ENCODE measurements at places on chromosomes 13 and 19.

- no peak for DNase-seq
Measured at GRCh38 chr13:58300224-58300623, 668.7 kb downstream of the PCDH17 start.

- DNase-seq: no peak
Measured at GRCh38 chr19:755063-755462, 4.2 kb downstream of the MISP start.

- DNase-seq: no peak
Measured at GRCh38 chr19:33248954-33249613, 23.4 kb upstream of the SLC7A10 start.

DNA sequence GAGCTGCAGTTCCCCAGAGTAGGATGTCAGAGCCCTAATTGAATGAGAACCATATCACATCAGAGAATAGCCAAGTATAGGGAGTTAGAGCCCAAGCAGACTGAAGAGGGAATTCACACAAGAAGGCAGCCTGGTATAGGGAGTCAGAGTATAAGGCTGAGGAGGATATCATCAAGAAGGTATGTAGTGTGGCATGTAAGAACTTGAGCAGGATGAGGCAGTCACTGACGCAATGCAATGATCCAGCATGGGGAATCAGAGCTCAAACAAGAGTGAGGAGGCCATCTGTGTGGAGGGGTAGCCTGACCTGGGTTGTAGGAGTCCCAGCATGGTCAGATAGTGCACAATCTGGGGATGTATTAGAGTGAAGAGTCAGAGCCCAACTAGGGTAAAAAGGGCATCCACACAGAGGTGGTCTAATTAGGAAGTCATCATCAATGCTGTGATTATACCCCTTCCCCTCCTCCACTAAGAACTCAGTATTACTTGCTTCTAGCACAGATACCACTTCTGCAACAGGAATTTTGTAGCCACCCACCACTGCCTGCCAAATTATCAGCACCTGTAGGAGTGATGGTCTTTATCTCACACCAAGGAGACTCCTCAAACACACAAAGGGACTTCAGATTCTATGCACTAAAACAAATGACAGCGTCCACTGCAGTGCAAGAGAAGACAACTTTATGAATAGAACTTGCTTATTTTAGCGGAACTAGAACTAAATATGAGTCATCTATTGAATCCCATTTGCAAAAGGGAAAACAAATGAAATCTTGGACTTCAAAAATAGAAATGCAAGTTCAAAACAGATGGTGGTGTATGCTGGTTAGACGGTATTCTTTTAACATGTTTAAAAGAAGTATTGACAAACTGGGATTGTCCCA lies 107.2 kb downstream of the FNDC3A start:
- DNase-seq: no peak

DNA sequence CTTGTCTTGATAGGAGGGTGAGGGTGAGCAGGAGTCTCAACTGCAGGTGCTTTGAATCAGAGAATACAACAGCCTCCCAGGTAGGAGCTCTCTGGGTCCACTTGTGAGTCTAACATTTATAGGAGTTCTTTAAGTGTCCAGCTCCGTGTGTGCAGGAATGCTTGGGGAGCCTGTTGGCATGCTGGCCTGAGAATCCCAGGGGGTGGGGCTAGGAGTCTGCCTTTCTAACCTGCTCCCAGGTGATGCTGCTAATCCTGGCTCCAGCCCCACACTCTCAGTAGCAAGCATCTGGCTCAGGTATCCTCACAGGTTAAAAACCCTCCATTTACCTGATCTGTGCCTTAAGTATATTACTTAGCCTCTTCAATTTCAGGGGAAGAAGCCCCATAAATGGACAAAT lies 368.9 kb downstream of the RBM26 start:
- DNase-seq: no peak

- DNase-seq: no peak
Measured at GRCh38 chr13:76937281-76937820, 11.0 kb upstream of the ACOD1 start.

GRCh38 chr19:6238256-6238642 lies 41.5 kb downstream of the MLLT1 start:
- DNase-seq: no peak

- no peak for DNase-seq
Measured at GRCh38 chr13:26978081-26978860, 193.3 kb downstream of the USP12 start.

DNA sequence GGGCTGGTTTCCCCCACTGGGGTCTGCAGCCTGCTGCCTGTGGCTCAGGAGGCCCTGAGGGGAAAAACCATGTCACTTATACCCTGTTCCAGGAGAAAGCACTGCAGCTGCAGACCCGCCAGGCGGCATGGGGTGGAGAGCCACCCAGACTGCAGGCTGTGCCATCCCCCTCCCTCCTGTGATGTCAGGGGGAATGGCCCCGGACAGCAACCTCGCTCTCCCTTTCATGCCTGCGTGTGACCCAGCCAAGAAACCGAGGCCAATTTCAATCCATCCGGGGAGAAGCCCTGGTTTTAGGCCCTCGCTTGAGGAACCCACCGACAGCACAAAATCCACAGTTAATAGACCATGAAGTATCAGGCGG lies 37.2 kb upstream of the MATK start:
- no peak for DNase-seq

All from NCI-H524 (cell line).